ENCODE measurements at places on chromosomes 5 and 9. TPM values are rescaled to one million over a fixed set of nuclear protein-coding genes. Genes with fewer than 3 reads are reported as not detected.

Gene ECSCR
- total RNA-seq, result 20.1 TPM

Gene PRDM9
- not detected for total RNA-seq

DNA sequence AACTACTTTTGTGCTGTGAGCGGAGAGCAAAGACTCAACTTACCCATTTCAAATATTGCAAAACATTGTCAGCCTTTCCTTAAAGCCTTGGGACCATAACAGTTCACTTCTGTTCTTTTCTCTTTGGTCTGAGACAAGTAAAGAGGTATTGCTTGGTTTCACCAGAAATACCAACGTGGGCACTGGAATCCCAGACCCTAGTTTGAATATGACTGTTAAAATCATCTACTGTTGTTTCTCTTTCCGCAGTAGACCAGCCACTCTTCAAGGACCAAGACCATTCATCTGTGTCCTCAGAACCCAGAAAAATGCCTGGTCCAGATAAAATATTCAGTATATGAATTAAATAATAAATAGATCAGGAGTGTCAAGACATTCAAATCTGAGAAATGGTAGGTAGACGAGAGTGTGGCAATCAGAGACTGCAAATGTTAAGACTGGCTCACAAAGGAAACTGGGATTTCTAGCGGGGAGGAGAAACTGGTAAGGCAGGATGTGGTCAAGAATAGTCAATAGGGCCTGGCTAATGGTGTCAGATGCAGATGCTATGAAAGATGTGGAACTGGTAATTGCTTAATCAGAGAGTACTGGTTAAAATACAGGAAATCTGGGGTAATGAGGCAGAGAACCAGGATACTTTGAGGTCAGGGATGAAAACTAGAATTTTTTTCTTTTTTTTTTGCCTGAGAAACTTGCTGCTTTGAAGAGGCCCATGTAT, 82.1 kb upstream of the IL33 start:
- no peak for DNase-seq

- DNase-seq, result no peak
Measured at GRCh38 chr9:76629205-76629990, 134.8 kb upstream of the PCA3 start.

Gene IL13
- total RNA-seq, result not detected

DNA sequence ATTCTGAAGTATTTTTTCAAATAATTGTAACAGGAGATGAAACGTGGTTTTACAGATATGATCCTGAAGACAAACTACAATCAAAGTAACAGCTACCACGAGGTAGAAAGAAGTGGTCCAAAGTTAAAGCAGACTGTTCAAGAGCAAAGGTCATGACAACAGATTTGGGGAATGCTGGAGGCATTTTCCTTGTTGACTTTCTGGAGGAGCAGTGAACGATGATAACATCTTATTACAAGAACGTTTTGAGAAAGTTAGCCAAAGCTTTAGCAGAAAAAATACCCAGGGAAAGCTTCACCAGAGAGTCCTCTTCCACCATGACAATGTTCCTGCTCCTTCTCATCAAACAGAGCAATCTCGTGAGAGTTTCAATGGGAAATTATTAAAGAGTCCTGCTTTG, 145.4 kb upstream of the NREP start:
- no peak for DNase-seq

DNA sequence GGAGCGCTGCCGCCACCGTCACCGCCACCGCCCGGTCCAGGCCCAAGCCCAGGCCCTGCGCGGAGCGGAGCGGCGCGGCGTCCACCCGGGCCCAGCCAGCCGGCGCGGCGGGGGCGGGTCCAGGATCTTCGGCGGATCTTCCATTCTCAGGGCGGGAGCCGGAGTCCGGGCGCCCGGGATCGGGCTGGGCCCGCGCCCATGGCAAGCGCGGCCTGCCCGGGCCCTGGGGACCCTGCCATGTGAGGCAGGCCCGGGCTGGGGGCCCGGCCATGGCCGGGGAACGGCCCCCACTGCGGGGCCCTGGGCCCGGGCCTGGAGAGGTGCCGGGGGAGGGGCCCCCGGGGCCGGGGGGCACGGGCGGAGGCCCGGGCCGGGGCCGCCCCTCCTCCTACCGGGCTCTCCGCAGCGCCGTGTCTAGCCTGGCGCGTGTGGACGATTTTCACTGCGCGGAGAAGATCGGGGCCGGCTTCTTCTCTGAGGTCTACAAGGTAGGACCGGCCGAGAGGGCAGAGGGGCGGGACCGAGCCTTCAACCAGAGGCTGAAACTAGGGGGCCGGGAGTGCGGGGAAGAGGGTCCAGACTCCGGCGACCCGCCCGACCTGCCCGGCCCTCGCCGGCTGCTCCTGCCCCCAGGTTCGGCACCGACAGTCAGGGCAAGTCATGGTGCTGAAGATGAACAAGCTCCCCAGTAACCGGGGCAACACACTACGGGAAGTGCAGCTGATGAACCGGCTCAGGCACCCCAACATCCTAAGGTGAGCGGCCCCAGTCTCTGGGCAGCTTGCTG, 482 bp downstream of the TESK1 start:
- no peak for DNase-seq

Gene DMRTA1
- 0.38 TPM for total RNA-seq

Data from cardiac septum (tissue), 1 donor.